ENCODE measurements at places on chromosomes 5 and 9. TPM values are rescaled to one million over a fixed set of nuclear protein-coding genes. Genes with fewer than 3 reads are reported as not detected.

- H3K27me3 ChIP-seq, result no peaks in the 10 kb centered on the region
- H3K36me3 ChIP-seq, result no peaks in the 10 kb centered on the region
- DNase-seq, result no peak
- no peak overlapping the region for H3K27ac ChIP-seq
- H3K4me1 ChIP-seq, result no peaks in the 10 kb centered on the region
Measured at GRCh38 chr9:76926846-76927245, 20.9 kb upstream of the PRUNE2 start.

DNA sequence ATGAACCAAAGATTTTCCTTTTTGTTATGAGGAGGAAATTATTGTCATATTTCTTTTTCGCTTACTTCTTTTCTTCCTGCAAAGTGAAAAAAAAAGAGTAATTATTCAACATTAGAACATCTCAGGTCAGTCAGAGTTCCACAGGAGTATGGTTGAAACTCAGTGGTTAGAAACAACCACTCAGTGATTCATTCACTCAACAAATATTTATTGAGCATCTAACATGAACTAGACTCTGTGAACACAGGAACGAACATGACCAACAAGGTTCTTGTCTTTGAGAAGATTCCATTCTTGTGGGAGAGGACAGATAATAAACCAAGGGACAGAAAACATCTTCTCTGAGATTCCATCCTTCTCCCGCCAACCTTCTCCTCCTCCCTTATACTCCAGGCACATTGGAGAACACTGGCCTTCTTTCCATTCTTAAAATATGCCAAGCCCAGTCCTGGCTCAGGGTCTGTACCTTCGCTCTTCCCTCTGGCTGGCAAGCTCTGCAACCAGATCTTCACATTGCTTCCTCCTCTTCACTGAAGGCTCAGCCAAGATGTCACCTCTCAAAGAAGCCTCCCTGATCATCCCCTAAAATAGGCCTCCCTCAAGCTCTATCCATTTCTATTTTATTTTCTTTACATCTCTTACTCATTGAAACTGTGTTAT is 6.8 kb upstream of the GRAMD2B start:
- H3K36me3 ChIP-seq, result no peaks in the 10 kb centered on the region
- no peak overlapping the region for H3K27ac ChIP-seq
- H3K4me1 ChIP-seq, result no peaks in the 10 kb centered on the region
- no peak overlapping the region for H3K4me3 ChIP-seq

GRCh38 chr5:172148381-172148780 is 39.6 kb downstream of the STK10 start:
- H3K4me1 ChIP-seq, result peaks cover 5% of the 10 kb centered on the region
- H3K27me3 ChIP-seq, result no peaks in the 10 kb centered on the region
- no peak overlapping the region for H3K27ac ChIP-seq
- no peak overlapping the region for H3K4me3 ChIP-seq
- DNase-seq, result no peak

DNA sequence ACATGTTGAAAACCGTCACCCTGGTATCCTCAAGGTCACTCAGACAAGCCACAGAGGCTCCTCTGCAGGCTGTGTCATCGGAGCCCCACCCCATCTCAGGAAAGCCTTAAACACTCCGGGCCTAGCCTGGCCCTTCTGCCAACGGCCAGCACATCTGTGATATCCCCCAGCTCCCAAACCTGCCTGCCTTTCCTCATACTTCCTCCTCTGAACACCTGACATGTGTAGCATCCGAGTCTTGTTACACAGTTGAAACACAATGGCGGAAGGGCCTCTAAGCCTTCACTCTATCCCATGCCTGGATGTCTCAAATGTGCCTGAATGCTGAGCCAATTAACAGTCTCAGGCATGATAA is 32.9 kb upstream of the TGFBR1 start:
- no peak overlapping the region for H3K27ac ChIP-seq
- no peaks in the 10 kb centered on the region for H3K4me1 ChIP-seq
- no peaks in the 10 kb centered on the region for H3K27me3 ChIP-seq
- no peaks in the 10 kb centered on the region for H3K36me3 ChIP-seq
- H3K4me3 ChIP-seq, result no peak overlapping the region
- DNase-seq, result no peak

- H3K27me3 ChIP-seq, result no peaks in the 10 kb centered on the region
- H3K4me1 ChIP-seq, result no peaks in the 10 kb centered on the region
- H3K4me3 ChIP-seq, result no peak overlapping the region
- no peaks in the 10 kb centered on the region for H3K36me3 ChIP-seq
- no peak for DNase-seq
- no peak overlapping the region for H3K27ac ChIP-seq
Measured at GRCh38 chr5:157443041-157443549, 16.9 kb upstream of the NIPAL4 start.

DNA sequence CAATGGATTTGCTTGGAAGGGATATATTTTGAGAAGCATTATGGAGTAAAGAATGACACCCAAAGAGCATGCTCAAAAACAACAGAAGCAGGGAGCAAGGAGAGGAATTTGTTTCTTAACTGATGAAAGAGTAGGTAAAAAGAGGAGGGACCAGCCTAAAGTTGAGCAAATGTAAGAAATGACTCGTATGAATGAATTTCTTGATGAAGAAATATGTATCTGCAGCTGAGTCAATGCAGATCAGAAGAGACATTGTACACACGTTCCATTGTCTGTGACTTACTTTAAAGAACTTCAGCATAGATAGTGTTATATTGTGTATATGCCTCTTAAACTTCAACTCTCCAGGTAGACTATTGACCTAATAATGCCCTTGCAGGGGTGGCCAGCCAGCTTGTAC is 112.7 kb upstream of the NREP start:
- no peak overlapping the region for H3K27ac ChIP-seq
- DNase-seq, result no peak
- no peaks in the 10 kb centered on the region for H3K4me1 ChIP-seq
- no peaks in the 10 kb centered on the region for H3K36me3 ChIP-seq

DNA sequence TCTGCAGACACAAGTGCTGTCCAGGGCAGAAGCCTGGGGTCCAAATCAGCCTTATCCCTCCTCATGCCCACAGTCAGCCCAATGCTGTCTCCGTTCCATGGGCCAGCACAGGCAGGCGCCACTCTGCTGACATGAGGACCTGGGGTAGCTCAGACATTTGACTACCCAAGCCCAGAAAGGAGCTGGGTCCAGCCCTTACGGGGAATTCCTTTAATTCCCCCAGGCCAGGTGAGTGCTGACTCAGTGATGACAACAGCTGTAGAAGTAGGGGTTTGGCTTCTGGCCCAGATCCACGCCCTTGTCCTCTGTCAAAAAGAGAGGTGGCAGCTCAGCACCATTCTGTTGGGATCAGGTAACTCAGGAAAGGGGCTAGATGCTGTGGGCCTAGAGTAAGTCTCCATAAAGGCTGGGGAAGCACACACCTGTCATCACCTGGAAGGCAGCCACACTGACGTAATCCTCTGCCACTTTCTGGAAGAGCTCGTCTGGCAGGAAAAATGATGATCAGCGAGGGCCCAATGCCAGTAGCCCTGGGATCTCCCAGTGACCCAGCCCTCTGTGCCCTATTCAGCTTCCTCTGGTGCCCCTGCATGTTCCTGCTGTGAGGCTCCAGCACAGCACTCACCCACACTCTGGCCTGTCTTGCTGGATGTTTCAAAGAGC is 1.9 kb downstream of the RAB24 start:
- H3K4me3 ChIP-seq, result peak overlapping the region; percentile 95
- H3K27me3 ChIP-seq, result no peaks in the 10 kb centered on the region
- peaks cover 6% of the 10 kb centered on the region for H3K36me3 ChIP-seq
- DNase-seq, result peak; percentile 93
- peaks cover 36% of the 10 kb centered on the region for H3K4me1 ChIP-seq

- no peaks in the 10 kb centered on the region for H3K36me3 ChIP-seq
- H3K4me1 ChIP-seq, result no peaks in the 10 kb centered on the region
- no peak overlapping the region for H3K4me3 ChIP-seq
- no peaks in the 10 kb centered on the region for H3K27me3 ChIP-seq
- no peak overlapping the region for H3K27ac ChIP-seq
Measured at GRCh38 chr5:75286211-75286773, 49.6 kb upstream of the ANKRD31 start.

DNA sequence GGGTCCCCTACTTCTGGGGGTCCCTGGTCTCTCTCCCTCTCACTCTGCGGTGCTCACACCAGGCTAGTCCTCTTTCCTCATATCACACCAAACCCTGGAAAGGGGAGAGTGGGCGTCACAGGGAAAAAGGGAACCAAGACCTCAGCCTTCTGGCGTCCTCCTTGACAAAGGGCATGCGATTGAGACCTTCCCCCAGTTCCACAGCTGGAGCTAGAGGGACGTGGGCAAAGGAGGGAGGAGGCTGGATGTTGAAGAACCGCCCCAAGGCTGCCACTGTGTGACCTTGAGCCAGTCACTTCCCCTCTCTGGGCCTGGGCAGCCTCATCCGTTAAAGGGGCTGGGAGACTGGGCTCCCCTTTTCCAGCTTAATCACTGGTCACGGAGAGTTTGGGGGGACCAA is 18.5 kb upstream of the TOR2A start:
- no peaks in the 10 kb centered on the region for H3K4me1 ChIP-seq
- H3K27me3 ChIP-seq, result peaks cover 25% of the 10 kb centered on the region
- no peak overlapping the region for H3K27ac ChIP-seq

The ZBED3 gene
- total RNA-seq, result 12.6 TPM

The PITX1 gene
- total RNA-seq, result 7.8 TPM

GRCh38 chr5:181217111-181217802 is 5.8 kb upstream of the TRIM41 start:
- DNase-seq, result peak; percentile 57
- H3K36me3 ChIP-seq, result no peaks in the 10 kb centered on the region
- H3K27me3 ChIP-seq, result no peaks in the 10 kb centered on the region
- H3K27ac ChIP-seq, result peak overlapping the region; percentile 4

GRCh38 chr9:133737774-133738639 is at the start of gene SARDH:
Gene SARDH (minus strand): TSS chr9:133738352. CDS start chr9:133734173, 4,179 bp downstream.
- peaks cover 6% of the 10 kb centered on the region for H3K4me1 ChIP-seq
- no peaks in the 10 kb centered on the region for H3K27me3 ChIP-seq
- H3K36me3 ChIP-seq, result no peaks in the 10 kb centered on the region
- DNase-seq, result peak; percentile 45
- H3K27ac ChIP-seq, result no peak within 1 kb of the TSS

- H3K4me1 ChIP-seq, result no peaks in the 10 kb centered on the region
- H3K4me3 ChIP-seq, result no peak overlapping the region
- H3K27me3 ChIP-seq, result no peaks in the 10 kb centered on the region
- DNase-seq, result no peak
Measured at GRCh38 chr9:38670542-38671371, 49.2 kb downstream of the FAM240B start.

DNA sequence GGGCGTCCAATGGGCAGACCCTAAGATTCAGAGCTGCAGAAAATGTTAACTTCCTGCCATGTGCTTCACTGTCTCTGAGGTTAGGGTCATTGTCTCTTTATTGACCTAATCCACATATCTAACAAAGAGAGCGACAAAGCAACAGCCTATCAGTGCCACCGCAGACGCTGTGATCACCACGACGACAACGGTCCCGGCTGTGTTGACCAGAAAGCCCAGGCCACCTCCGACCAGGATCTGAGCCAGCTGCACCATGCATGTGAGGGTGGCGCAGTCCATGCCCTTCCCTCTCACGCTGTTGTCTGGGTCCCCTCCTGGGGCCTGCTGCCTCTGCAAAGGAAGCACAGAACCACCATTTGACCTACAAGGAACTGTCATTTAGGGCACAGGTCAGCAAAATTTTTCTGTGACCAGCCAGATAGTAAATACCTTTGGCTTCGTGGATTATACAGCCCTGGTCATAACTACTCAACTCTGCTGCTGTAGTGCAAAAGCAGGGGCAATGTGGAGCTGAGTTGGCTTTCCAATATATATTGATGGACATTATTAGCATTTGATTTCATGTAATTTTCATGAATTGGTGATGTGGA is 8.5 kb downstream of the RXFP3 start:
- no peaks in the 10 kb centered on the region for H3K4me1 ChIP-seq
- no peaks in the 10 kb centered on the region for H3K27me3 ChIP-seq
- H3K36me3 ChIP-seq, result no peaks in the 10 kb centered on the region
- H3K4me3 ChIP-seq, result no peak overlapping the region

DNA sequence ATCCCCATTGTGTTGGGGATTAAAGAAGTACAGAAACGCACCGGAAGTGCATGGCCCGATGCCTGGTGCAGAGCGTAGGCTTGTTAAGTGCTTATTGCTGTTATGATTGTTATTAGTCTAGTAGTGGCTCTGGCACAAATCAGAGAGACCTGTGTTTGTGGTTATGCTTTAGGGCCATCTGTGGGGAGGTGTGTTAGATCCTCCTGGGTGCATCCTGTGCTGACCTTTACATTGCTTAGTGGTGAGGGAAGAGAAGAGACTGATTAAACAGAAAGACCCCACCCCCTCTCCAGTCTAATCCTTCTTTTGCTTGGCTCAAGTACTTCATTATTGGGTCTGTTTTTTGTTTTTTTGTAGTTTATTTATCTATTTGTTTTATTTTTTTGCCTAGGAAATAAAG is 112.7 kb upstream of the SPRY4 start:
- no peak overlapping the region for H3K4me3 ChIP-seq
- H3K27me3 ChIP-seq, result no peaks in the 10 kb centered on the region
- H3K36me3 ChIP-seq, result no peaks in the 10 kb centered on the region
- no peak overlapping the region for H3K27ac ChIP-seq
- DNase-seq, result no peak
- H3K4me1 ChIP-seq, result no peaks in the 10 kb centered on the region

- no peaks in the 10 kb centered on the region for H3K36me3 ChIP-seq
- H3K4me1 ChIP-seq, result no peaks in the 10 kb centered on the region
- no peak overlapping the region for H3K27ac ChIP-seq
- H3K4me3 ChIP-seq, result no peak overlapping the region
- no peaks in the 10 kb centered on the region for H3K27me3 ChIP-seq
Measured at GRCh38 chr5:172720655-172721054, 50.3 kb downstream of the DUSP1 start.

DNA sequence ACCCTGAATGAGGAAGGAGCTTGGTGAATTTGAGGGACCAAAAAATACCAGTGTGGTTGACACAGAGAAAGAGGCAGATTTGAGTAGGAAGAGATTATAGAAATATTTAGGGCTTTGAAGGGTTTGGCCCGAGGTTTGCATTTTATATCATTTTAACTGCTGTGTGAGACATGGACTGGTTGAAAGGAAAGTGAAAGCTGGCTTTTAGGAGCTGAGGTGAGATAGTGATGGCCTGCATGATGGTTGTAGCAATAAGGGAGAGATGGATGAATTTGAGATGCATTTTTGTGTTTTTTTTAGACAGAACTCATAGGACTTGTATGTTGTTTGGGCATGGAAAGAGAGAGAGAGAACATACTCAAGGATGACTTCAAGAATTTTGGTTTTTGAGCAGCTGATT is 21.7 kb downstream of the FER start:
- H3K4me1 ChIP-seq, result no peaks in the 10 kb centered on the region
- no peak overlapping the region for H3K4me3 ChIP-seq
- no peak for DNase-seq
- H3K36me3 ChIP-seq, result no peaks in the 10 kb centered on the region
- no peak overlapping the region for H3K27ac ChIP-seq

Data from colonic mucosa (tissue), 4 donors.